ENCODE measurements at places on chromosomes 7 and 10.

GRCh38 chr7:6393667-6394056 is 54.1 kb downstream of the DAGLB start:
- DNase-seq = no peak

GRCh38 chr10:68647672-68648341 is 73.2 kb upstream of the CCAR1 start:
- no peak for DNase-seq

- no peak for DNase-seq
Observed at GRCh38 chr7:34830390-34830789, 172.4 kb downstream of the NPSR1 start.

- no peak for DNase-seq
Observed at GRCh38 chr7:129468547-129468946, 33.8 kb upstream of the SMKR1 start.

- no peak for DNase-seq
Observed at GRCh38 chr10:77204171-77204570, 433.4 kb downstream of the KCNMA1 start.
